ENCODE measurements at places on chromosomes 13 and 19.

- no peak for DNase-seq
Observed at GRCh38 chr13:110341445-110342244, 34.6 kb downstream of the COL4A2 start.

- DNase-seq = no peak
Observed at GRCh38 chr13:50713523-50714248, 129.8 kb downstream of the DLEU7 start.

DNA sequence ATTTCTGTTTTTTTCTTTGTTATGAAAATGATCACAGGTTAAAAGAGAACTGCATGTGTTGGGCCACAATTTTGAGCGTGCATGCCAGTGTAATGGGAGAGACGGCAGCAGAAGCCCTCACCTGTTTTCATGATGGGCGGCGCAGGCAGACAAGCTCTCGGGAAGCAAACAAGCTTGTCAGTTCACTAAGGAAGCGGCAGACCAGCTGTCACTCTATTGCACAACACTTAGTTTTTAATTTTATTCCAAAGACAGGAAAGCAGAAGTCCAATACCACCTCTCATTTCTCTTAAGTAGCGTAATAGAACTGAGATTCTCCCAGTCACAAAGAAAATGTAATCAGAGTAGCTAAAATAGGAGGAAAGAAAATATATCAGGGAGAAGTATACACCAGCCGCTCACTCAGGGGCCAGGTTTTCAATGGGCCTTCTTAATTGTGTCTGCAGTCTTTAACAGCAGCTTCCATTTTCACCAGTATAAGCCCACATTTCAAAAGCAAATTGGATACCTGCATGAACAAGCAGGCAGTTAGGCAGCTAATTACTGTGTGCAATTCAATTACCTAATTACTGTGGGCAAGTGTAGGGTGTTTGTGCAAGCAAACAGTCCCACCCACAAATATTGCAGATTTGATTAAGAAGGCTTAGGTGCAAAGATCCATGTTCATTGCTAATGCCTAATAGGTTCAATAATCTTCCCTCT lies 711.4 kb downstream of the DIAPH3 start:
- no peak for DNase-seq

- DNase-seq = no peak
Observed at GRCh38 chr19:57362419-57362818, 932 bp upstream of the TRAPPC2B start.
